ENCODE measurements at places on chromosomes 5 and 9.

- DNase-seq: no peak
Observed at GRCh38 chr9:121484651-121485446, 14.8 kb downstream of the GGTA1 start.

GRCh38 chr9:79684059-79684458, 112.3 kb downstream of the TLE4 start:
- no peak for DNase-seq

- DNase-seq: peak; percentile 97
Observed at GRCh38 chr9:107749787-107750444, 260.3 kb upstream of the KLF4 start.

- peak; percentile 26 for DNase-seq
Observed at GRCh38 chr9:113876151-113876992, at the start of gene ZNF618. ZNF618 (plus strand) TSS chr9:113876309; CDS start chr9:113876381, 72 bp downstream.
